CD4-positive, alpha-beta T cell treated with Interleukin-4 for 4 hours (primary cell): ENCODE measurements at places on chromosomes 6 and 20.

DNA sequence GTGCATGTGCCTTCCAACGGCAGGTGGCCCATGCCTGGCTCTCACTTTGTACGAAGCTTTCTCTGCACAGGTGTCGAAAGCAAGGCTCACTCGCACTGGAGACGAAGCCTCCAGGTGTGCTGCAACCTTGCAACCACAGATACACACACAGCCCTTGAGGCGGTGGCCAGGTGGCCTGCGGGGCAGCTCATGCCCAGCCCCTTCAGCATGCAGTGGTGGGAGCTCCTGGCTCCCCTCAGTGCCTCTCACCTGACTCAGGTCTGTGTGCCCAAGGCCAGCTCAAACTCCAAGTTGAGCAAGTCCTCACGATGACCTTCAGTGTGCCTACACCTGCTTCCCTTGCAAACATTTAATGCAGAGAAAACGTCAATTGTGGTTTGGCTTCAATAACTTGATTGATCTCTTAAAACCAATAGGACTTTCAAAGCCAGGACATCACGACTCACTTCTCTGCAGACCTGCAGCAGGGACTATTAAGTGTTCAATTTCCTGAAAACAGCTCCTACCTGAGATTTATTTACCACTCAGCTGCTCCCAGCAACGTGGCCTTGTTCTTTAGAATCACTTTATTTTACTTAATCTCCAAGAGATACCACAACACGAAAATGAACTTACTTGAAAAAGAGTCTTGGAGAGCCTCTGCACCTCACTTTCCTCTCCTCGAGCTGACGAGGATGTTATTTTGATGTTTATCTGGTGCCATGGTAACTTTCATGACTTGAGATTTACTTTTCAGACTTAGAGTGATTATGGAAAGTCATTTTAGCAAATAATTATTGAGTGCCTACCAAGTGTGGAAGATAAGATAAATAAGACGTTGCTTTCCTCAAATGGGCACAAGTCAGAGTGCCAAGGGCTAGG lies 86.3 kb downstream of the SLC22A23 start:
- peak; percentile 80 for DNase-seq

DNA sequence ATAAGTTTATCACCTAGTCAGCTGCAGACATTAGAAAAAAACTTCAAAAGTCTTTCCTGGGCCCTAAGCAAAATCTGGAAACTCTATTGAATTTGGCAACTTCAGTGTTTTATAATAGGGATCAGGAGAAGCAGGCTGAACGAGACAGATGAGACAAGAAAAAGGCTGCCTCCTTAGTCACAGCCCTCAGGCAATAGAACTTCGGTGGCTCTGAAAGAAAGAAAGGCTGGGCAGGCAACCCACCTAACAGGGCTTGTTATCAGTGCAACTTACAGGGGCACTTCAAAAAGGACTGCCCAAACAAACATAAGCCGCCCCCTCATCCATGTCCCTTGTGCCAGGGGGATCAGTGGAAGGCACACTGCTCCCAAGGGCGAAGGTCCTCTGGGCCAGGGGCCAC lies 657.9 kb upstream of the HS3ST5 start:
- no peak for DNase-seq

- no peak for DNase-seq
Measured at GRCh38 chr6:33898771-33899170, 95.0 kb upstream of the MLN start.

DNA sequence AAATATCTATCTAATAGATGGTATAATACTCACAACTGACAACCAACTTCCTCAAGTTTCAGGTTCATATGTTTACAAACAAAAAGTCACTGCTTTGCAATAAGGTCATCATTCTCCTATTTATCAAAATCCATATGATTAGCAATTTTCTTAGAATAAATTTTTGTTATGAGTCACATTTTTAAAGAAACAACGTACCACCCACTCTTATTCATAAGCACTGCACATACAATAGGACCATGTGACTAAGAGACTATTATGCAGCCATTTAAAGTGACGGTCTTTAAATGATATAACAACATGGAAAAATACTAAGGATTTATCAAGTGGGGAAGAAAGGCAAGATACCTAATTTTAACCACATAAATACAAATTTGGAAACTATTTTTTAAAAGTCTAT lies 40.0 kb downstream of the REPS1 start:
- DNase-seq: no peak

DNA sequence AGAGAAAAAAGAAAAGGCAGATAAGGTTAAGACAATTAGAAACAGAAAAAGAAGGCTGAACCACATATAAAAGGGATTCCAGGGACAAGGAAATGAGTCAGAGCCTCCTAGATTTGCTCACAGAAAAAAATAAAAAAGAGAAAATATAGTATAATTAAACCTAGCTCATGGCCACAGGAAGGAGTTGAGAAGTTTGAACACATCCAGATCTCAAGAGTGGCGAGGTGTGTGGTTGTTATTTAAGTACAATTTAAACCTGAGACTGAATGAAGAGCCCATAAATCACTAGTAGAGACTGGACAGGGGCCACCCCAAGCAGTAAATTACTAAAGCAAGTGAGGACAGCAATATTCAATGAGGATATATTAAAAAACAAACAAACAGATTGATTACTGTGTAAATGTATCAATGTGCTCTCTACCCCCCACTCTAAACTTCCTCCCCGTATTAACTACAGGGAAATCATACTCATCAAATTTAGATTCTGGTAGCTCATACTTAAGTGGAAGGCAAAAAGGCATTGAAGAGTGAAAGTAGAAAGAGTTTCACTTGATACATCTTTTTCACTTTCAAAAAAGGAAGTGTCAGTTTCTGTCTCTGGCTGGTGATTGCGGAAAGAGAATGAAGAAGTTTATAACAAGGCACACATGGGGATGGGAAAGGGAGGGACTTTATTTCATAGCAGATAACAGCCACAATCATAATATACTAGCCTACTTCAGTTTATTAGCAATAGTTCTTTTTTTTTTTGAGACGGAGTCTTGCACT lies 49.3 kb upstream of the SCAF8 start:
- peak; percentile 18 for DNase-seq

DNA sequence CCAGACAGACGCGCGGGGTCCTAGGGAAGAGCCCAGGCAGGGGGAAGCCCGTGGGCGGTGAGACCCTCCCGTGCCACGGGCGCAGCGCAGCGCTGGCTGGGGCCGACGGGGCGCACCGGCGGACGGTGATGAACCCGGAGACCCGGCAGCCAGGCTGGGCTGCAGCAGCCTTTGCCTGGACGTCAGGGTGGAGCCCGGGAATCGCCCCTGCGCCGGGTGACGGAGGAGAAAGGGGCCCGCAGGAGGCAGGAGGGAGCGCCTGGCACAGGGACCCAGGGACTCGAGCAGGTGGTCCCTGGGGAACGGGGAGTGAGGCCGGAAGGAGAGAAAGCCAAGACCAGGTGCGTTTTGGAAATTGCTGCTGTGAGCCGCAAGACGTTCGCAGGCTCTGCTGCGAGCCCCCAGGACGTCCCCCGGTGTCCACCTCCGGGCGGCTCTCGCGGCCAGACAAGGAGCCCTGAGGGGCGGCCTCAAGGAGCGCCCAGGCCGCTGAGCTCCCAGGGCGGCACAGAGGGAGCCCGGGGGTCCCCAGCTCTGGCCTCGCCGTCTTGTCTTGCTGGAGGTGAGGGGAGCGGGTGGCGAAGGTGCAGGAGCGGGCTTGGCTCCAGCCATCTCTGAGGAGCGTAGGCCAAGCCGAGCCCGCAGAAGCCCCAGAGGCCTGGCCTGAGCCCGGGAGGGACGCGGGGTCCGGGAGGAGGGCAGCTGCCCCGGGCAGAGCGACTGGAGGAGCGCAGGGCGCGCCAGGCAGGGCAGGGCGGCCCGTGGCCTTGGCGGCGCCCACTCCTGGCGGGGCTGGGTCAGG lies 191.2 kb upstream of the PDE10A start:
- no peak for DNase-seq

DNA sequence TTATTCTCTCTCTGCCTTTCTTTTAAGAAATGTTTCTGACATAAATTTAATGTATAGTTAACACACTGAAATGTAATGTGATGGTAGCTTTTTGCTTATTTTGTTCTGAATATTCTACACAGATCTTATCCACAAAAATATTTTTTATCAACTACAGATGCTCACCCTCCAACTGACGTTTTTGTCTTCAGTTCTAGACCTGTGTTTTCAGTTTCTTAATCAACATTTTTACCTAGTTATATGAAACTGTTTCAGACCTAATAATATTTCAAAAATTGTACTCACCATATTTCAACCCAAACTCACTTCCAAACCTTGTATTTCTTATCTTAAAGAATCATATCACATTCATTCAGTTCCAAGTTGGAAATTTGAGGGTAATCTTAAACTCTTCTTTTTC lies 452.8 kb downstream of the RFPL4B start:
- DNase-seq: no peak

DNA sequence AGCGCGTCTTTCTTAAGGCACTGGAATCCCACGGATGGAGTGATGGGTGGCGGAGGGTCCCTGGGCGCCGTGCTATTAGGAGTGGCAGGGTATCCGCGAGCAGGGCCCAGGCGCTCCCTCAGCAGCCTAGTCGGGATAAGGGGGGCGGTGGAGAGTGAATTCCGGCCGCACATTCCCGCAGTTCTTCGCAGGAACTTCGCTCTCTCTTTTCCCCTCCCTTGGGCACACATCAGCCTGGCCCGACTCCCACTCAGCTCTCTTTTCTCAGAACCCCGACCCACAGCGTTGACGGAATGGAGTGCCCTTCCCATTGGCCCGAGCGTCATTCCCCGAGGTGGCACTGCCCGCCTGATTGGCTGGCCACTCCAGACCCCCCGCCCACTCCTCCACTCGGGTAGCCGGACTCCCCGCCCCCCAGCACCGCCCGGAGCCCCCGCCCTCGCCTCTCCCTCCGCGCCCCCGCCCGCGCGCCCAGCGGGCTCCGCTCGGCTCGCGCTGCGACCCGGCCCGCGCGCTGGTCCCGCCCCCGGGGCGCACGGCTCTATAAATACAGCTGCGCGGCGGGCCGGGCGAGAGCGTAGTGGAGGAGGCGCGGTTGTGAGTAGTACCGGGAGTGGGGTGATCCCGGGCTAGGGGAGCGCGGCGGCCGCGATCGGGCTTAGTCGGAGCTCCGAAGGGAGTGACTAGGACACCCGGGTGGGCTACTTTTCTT lies at the start of gene ID4:
ID4 (plus strand) TSS at position 572 of the 712 bp plus-strand sequence. CDS start 385 bp downstream, outside the sequence.
- no peak for DNase-seq

DNA sequence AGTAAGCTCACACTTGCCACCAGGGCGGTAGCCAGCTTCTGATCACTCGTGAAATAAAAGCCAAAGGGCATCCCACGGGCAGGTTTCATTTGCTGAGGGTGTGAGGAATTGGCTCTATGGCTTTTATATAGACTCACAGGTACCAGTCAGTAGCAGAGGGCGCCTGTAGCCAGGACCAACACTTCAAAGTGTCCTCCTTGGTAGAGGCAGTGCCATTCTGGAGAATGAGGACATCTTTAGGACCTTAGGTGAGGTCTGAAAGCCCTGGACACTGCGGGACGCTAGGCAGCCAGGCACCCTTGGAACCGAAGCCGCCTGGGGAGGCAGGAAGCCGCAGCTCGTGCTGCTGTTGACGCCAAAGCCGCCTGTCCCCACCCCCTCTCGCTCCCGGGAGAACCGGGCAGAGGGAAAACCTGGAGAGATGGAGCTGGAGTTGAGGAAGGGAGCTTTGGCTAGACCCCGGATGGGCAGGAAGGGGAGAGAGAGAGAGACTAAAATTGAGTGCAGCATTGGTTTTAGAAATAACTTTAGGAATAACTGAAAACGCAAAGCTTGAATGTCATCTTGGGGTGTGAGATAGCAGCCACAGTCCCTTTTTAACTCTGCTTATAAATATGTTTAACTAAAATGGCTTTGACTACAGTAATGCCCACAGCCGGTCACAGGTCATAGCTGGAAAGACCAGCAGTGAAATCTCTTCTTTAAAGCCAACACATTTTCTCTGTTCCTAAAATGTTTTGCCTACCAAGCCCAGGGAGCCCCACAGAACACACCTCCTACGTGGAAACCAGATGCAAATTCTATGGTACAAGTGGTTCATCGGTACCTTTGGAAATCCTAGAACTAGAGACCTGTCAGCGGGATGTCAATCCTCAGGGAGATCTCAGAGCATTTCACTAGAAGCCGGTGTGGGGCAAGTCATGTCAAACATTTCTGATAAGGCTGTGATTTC lies 128.5 kb upstream of the CDYL start:
- DNase-seq: no peak

DNA sequence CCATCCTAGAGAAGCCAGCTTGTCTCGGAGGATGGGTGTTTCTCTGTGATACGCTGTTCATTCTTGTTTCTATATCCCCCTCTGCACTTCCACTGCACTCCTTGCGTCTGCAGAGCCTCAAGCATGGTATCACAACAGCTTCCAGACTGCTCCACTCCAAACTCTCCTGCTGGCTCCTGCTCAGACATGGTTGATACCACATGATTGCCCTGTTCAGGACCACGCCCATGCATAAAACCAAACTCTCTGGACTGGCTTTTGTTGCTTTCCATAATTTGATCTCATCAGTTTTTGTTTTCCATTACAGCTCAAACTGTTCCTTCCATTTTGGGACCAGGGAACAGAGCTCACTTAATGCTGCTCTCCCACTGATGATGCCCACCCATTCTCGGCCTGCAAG lies 30.0 kb upstream of the SMIM29 start:
- DNase-seq: no peak

DNA sequence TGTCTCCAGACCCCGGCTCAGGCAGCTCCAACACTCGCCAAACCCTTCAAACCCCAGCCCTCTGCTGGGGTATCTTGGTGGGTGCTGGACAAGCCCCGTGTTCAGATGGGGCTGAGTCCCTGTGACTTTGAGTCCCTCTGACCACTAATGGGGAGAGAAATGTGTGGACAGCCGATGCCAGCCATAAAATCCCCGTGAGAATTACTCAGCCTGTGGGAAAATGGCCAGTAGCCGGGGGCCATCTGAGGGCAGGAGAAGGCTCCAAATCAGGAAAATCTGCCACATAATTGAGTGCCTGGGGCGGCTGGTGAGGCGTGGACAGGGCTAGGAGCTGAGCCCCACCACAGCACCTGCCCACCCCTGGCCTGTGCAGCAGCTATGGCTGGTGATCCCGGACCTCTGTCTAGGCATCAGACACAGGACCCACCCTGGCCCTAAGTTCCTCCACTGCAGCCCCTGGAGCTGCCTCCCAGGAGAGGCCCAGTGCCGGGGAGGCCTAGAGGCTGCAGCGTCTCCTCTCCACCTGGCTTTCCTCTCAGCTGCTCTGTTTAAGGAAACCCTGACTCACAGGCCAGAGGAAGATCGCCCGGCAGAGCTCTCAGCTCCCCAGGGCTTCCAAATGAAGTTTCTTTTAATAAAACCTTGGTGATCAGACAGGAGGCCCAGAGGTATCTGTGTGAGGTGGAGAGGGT lies 53.7 kb upstream of the SLCO4A1 start:
- DNase-seq: no peak

DNA sequence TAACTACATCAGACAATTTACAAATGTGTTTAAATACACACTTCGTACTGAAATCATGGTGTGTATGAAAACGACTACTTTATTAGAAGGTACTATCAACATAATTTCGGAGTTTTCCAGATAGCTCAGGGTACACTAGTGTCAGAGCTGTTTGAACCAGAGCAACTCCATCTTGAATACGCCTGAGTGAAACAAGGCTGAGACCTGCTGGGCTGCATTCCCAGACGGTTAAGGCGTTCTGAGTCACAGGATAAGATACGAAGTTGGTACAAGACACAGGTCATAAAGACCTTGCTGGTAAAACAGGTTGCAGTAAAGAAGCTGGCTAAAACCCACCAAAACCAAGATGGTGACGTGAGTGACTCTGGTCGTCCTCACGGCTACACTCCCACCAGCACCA lies 167.6 kb downstream of the THBS2 start:
- DNase-seq: no peak

- no peak for DNase-seq
Measured at GRCh38 chr6:134058622-134059366, 6.4 kb upstream of the SLC2A12 start.

GRCh38 chr6:105359419-105360370 lies 43.2 kb downstream of the PREP start:
- DNase-seq: no peak
